HFFc6 (cell line): ENCODE measurements at places on chromosomes 2 and 18.

- DNase-seq = no peak
Measured at GRCh38 chr2:152507907-152508306, 172.9 kb downstream of the FMNL2 start.

GRCh38 chr2:237858294-237859081 lies 935 bp upstream of the RAMP1 start:
- DNase-seq = peak; percentile 80

- no peak for DNase-seq
Measured at GRCh38 chr2:115796078-115796477, 1353.6 kb downstream of the DPP10 start.

DNA sequence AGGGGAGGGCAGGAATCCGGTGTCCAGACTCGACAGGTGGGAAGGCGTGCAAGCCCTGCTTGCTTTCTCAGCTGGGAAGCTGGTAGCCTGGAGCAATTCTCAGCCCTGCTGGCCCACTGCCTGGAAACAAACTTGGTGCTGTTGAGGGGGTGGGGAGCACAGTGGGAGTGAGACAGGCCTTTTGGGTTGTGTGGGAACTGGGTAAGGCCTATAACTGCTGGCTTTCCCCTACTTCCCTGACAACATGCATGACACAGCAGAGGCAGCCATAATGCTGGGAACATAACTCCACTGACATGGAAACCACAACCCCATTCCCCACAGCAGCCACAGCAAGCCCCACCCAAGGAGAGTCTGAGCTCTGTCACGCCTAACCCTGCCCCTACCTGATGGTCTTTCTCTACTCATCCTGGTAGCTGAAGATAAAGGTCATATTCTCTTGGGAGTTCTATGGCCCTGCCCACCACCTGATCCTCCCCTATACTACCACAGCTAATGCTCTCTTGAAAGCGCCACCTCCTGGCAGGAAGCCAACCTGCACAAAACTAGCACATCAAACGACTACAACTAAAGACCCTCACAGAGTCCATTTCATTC lies 122.9 kb upstream of the ACVR1C start:
- DNase-seq = no peak

- DNase-seq = no peak
Measured at GRCh38 chr2:151200844-151201243, 60.8 kb downstream of the RBM43 start.

GRCh38 chr2:121351521-121352318 lies 66.7 kb upstream of the TFCP2L1 start:
- no peak for DNase-seq
